Kidney tubule cell (primary cell): ENCODE measurements at places on chromosomes 13 and 19.

GRCh38 chr13:46526740-46527139 is 26.2 kb upstream of the LRCH1 start:
- DNase-seq = no peak

- peak; percentile 64 for DNase-seq
Observed at GRCh38 chr13:46149272-46150133, 32.5 kb downstream of the LCP1 start.

- no peak for DNase-seq
Observed at GRCh38 chr19:32977280-32977679, 5.2 kb downstream of the FAAP24 start.

- DNase-seq = no peak
Observed at GRCh38 chr13:43088093-43088511, 64.7 kb downstream of the DNAJC15 start.

GRCh38 chr13:43697323-43697722 is 89.4 kb downstream of the ENOX1 start:
- no peak for DNase-seq

- no peak for DNase-seq
Observed at GRCh38 chr13:24252136-24252535, 57.2 kb upstream of the C1QTNF9 start.

DNA sequence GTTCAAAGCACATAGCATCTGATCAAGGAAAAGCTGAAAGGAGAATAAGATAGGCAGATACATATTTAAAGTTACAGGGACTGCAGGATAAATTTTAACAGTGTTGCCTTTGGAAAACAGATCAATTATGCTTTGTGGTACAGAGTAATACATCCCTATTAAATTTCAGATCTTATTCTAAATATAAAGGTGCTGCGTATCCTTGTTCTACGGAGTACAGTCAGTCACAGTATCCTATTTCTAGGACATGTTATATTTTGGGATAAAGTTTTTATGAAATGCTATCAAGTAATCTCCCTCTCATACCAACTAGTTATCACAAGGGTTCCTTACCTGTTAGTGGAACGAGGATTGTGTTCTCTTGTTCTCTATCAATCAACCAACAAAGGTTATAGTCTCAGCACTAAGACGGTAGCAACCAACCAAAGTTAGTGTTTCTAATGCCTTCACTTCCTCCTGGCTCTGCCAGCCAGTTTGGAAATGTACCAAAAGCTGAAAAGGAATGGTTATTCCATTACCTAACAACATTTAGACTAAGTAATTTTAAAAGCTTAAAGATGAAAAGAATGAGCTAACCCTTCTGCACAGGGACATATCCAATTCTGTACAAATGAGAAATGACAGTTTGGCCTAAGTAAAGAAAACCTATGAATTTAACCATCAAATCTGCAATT is 35.2 kb downstream of the TSC22D1 start:
- DNase-seq = peak; percentile 4

DNA sequence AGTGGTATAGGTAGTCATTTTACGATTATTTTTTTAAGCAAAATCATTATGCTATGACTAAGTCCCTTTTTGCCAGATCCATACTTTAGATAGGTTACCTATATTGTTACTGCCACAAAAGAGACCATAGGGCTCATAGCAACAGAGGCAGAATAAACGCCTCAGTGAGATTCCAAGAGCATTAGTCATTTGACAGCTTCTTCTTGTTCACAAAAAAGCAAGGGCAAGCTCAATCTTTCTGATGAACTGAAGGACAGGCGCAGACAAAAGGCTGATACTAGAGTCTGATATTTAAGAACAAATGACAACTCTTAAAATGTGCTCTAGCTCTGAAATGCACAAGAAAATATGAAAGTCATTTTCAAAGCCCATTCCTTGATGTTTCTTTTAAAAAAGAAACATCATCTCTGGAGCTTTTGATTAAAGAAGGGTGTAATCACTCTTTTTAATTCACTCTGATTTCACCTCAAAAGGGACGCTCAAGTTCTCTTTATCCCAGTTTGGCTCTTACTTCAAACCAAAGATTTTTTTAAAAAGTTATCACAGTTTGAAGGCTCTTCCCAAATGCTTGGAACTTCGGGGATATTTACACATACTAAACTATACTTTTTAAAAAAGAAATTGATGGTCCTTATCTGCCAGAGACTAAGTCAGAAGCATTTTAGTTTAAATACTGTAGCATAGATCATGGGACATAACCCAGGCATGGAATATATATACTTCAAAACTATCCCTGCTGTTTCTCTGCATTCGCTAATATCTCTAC is 187.2 kb downstream of the EFNB2 start:
- DNase-seq = peak; percentile 83

DNA sequence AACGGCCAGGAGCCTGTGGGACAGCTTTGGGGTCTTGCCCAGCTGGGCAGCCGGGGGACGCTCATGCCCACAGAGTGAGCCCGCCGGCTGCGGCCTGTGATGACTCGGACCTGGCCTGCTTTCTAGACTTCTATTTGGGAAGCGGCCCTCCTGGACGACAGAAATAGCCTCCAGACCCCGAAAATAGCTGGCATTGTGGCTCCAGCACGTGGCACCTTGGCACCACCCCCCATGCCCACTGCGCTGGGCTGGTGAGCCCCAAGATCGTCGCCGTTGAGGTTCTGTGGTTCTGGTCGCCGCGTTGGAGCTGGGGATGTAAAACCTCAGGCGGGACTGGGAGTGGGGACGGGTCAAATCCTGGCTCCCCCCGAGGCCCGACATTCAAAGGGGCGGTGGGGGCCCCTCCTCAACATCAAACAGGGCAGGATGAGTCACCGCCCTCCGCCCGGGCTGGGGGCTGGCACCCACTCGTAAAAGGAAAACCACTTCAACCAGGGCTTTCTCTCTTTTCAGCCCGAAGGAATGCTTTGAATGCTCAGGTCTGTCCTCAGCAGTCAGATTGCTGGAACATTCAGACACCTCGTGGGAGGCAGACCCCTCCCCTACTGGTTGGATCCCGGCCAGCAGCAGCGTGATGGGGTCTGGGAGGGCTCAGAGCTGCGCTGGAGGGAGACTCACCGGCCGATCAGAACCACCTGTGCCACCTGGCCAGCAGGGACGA is 42.1 kb downstream of the GADD45B start:
- no peak for DNase-seq

DNA sequence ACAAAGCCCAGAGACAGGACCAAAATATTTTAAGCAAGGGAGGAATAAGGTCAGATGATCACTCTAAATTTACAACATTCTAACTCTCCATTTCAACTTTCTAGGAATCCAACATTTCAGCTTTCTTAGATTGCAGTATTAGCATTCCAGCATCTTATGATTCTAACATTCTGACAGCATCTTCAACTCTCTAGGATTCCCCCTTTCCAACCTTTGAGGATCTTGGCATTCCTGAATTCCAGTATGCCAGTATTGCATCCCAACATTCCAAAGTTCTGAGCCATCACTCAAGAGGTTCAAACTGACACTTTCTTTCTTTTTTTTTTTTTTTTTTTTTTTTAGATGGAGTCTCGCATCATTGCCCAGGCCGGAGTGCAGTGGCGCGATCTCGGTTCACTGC is 13.8 kb downstream of the TGFB1 start:
- DNase-seq = peak; percentile 91

DNA sequence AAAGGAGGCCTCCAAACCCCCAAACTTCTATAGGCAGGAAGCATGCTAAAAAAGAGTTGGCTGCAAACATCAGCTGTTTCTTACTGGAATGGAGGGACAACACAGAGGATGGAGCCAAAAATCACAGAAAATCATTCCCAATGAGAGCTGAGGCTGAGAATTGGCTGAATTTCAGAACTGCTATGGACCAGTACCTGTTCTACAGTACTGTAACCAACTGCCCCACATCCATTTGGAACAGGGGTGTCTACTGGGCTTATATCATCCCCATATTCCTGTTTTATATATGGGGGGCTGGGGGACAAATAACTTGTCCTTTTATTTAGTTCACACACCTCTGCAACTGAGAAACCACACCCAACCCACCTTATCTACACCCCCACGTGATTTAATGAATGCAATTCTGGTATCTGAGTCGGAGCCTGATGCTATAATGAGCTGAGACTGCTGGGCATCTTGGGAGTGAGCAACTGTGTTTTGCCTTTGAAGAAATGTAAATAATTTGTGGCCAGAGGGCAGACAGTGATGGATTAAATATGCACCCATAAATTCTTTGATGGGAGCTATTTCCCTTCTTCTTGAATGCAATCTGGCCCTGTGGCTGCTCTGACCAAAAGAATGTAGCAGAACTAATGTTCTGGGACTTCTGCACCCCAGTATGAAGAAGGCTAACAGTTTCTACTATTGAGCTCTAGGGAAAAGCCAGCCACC is 82.6 kb downstream of the TBC1D4 start:
- DNase-seq = peak; percentile 50

GRCh38 chr19:54387991-54388801 is 23.5 kb upstream of the LAIR1 start:
- DNase-seq = peak; percentile 3

- no peak for DNase-seq
Observed at GRCh38 chr13:73216381-73216831, 157.6 kb downstream of the KLF5 start.

GRCh38 chr13:95083758-95084157 is 217.5 kb downstream of the ABCC4 start:
- DNase-seq = peak; percentile 94

- DNase-seq = no peak
Observed at GRCh38 chr13:45216193-45216592, 15.3 kb upstream of the KCTD4 start.

GRCh38 chr13:46094478-46094877 is 10.4 kb downstream of the CPB2 start:
- no peak for DNase-seq

DNA sequence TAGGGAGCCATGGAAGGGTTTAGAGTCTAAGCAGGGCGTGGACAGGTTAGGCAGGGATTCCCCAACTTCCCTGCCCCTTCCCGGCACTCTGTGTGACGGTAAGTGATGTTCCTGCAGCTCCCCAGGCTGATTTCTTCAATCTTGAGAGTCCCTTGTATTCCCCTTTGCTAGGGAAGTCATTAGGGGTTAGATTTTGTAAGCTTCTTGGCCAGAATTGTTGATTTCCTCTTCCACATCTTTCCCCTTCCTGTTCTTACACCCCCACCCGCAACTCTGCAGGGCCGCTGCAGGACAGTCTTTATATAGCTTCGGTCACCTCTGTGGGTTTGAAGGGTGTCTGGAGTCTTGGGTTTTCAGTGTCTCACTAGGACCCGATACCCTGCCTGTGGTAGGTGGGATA is 10.6 kb upstream of the ADGRE1 start:
- no peak for DNase-seq

- DNase-seq = no peak
Observed at GRCh38 chr13:98103531-98103930, 39.4 kb upstream of the FARP1 start.

- DNase-seq = peak; percentile 34
Observed at GRCh38 chr13:46554951-46555350, 2.0 kb downstream of the LRCH1 start.

GRCh38 chr13:34435338-34435737 is 506.7 kb upstream of the NBEA start:
- DNase-seq = peak; percentile 22

GRCh38 chr13:98783856-98784478 is 31.5 kb upstream of the SLC15A1 start:
- DNase-seq = no peak

GRCh38 chr19:44608391-44608821 is 5.0 kb upstream of the IGSF23 start:
- no peak for DNase-seq

GRCh38 chr13:34294483-34295129 is 476.7 kb downstream of the RFC3 start:
- peak; percentile 21 for DNase-seq

GRCh38 chr19:35144600-35145436 is 1.8 kb downstream of the FXYD7 start:
- peak; percentile 92 for DNase-seq

GRCh38 chr13:43805071-43805468 is 18.3 kb upstream of the ENOX1 start:
- peak; percentile 98 for DNase-seq

DNA sequence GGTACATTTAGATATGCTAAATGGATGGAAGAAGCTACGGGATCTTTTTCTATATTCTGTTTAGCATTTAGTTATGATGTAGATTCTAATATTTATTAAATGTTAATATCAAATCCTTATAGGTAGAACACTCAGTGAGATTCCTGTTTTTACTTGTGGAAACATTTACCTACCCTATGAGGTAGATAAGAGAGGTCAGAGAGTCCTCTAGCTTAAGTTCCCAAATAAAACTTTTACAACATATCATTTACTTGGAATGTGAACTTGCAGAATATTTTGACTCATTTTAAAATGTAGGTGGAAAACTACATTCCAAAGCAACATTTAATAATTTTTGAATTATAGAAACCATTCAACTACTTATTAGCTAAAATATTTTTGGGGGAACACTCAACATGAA is 63.7 kb downstream of the UBL3 start:
- DNase-seq = no peak

- no peak for DNase-seq
Observed at GRCh38 chr13:71661921-71662320, 205.1 kb downstream of the DACH1 start.

DNA sequence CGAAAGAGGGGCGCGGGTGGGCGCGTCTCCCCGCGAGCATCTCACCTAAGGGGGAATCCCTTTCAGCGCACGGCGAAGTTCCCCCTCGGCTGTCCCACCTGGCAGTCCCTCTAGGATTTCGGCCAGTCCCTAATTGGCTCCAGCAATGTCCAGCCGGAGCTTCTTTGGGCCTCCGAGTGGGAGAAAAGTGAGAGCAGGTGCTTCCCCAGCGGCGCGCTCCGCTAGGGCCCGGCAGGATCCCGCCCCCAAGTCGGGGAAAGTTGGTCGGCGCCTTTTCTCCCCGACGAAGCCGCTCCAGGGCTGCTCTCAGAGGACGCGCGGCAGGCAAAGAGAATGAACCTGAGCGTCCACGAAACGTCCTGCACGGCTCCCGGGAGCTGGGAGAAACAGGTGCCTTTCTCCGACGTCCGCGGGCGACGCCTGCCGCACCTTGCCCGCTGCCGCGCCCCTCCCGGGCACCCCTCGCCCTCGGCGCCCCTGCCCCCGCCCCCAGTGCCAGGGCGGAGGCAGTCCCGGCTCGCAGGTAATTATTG is 366 bp upstream of the KL start:
- DNase-seq = peak; percentile 60

DNA sequence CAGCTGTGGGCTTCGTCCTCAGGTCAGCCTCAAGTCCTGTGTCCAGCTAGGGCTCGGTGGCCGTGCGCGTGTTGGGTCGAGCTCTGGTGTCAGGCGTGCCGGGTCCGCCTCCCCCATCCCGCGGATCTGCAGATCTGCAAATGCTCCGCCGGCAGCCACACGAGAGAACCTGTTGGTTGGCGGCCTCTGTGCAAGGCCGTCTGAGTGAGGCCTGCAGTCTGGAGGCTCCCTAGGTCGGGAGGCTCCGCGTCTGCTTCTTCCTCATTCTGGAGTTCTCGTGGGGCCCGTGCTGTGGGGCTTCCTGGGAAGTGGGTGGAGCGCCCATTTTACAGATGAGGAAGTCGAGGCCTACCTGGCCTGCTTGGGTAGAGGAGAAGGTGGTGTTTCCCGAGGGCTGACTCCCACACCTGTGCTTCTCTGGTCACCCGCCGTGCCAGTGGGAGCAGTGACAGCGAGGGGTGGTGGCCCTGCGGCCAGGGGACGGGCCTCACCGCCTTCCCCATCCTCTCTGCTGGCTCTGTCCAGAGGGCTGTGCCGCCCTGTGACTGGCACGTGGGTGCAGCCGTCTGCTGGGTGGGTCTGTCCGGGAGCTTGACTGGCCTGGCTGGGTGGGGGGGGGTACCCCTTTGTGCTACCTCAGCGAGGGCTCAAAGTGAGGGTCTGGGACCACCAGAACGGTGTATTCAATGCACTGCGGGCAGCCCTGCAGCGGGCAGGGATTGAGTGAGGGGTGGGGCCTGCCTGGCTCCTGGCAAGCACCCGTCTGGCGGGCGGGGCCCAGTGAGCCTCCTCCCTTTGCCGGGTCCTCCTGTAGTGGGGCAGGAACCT is 3.3 kb downstream of the CSNK1G2 start:
- no peak for DNase-seq
